ENCODE measurements at places on chromosomes 4 and X.

GRCh38 chrX:19194285-19195242 is 72.3 kb upstream of the ADGRG2 start:
- DNase-seq, result no peak

- no peak for DNase-seq
Measured at GRCh38 chrX:109294097-109294814, 187.6 kb downstream of the GUCY2F start.

DNA sequence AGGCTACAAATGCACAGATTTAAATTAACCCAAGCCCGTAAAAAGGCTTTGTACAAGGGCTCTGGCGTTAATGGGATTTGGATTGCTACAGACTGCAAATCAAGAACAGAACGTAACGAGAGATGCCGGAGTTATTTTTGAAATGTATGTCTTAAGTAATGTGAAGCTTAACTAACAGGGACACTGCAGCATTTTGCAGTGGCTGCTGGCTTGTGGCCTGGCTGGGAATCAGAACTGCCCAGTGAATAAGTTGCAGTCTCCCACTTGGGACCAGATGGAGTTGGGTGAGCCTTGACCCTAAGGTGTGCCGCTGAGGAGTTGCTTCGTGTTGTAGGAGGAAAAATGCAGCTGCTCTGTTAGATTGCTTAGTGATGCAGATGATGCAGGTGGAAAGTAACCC is 318.4 kb downstream of the DHX15 start:
- DNase-seq, result no peak

DNA sequence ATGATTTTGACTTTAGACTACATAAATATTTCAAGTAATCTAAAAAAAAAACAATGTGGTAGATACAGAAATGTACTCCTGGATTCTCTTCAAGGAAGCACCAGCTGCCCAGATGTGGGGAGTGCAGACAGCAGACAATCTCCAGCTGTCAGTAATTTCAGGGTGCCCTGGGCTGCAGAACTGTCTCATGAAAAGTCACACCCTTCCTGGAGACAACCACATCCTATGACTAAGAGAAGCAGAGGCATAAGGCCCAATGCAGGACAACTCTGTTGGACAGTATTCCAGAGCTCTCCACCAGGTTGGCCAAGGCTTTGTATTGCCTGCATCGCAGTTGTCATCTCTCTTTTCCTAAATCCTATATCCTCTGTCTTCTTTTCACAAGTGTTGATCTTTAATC is 34.4 kb upstream of the BLTP1 start:
- DNase-seq, result no peak

DNA sequence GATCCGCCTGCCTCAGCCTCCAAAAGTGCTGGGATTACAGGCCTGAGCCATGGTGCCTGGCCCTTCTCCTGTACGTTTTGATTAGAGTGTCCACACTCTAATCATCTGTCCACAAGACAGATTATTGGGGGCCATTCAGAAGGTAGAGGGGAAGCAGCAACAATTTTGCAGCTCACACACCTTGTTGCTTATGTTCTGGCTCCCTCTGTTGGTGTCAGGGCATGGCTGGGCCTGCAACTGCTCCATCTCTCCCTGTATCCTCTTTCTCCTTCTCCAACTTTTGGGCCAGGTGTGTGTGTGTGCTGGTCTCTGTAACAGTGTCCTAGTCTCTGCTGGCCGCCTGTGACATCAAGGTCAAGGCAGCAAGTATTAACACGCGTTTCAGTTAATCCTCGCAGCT is 125.5 kb upstream of the MBNL3 start:
- DNase-seq, result no peak

DNA sequence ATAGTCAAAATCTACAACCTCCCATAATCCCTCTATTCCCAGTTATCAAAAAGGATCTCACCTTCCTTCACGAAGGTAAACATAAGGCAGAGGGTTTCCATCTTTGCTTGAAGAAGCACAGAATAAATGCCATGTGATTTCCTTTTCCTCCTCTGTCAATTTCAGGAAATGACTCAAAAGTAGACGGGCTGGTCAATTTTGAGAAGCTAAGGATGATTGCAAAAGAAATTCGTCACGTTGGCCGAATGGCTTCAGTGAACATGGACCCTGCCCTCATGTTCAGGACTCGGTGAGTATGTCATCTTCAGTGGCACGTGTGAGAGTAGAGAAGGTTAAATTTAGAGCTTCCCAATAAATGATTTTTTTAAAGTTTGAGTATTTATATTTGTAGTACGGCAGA is 240.2 kb downstream of the RAPGEF2 start:
- DNase-seq, result no peak

- DNase-seq, result no peak
Measured at GRCh38 chr4:172786039-172786792, 382.4 kb upstream of the GALNT7 start.

- no peak for DNase-seq
Measured at GRCh38 chrX:110341189-110342035, 17.2 kb upstream of the RTL9 start.

DNA sequence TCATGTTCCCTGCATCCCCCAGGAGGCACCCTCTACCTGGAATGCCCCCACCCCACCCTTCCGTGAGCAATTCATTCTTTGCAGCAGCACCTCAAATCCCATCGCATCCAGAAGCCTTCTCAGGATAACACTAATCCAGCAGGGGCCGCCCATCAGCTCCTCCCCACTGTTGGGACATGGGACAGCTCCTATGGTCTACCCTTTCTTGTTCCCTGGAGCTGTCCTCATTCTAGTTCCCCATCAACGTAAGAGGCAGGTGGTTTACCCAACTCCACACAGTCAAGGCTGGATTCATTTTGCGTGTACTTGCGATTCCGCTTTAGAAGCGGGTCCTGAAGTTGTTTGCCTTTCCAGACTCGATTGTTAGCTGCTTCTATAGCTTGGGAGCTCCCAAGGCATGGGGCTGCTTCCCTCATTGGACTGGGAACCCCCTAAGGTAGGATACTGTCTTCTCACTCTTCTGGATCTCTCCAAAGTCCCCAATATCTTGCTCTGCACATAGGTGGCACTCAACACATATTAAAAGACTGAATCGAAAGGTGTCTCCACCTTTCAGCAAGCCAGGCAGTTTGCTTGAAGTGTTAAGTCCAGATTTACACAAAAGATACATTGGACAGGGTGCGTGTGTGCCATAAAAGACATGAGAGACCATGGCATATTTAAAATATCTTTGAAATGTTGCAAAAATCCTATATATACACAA is 942 bp upstream of the APLN start:
- DNase-seq, result no peak

DNA sequence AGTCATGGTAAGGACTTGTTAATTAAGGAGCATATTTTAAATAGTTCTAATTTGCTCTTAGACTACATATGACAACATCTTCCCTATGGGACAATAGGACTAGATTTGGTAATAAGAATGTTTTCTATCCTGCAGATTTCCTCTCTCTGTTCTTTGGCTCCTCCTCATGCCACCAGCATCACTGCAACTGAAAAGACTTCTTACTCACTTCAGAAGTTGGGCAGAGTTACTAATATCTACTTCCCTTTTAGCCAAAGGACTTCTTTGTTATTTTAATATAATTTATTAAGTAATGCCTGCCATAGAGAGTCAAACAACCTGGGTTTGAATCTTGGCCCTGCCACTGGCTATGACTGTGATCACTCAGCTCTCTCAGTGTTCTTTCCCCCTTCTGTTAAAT is 16.4 kb downstream of the MMAA start:
- no peak for DNase-seq

DNA sequence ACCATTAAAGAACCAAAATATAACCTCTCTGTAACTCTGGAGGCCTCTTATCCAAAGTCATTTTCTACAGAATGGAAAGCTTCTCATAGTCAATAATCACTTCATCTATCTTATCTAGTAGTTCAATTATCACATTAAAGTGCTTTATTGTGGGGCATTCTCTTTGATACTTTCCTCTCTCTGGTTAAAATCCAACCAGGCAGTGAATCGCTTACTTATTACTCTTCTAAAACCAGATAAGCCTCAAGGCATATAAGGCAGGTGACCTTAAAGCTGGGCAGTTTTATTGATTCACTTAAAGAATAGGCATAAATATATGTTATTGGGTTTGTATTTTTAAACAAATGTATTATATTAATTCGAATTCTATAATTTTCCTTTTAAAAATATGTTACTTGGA is 2162.1 kb upstream of the TENM3 start:
- no peak for DNase-seq

GRCh38 chrX:136931661-136932060 is 51.1 kb upstream of the RBMX start:
- no peak for DNase-seq

DNA sequence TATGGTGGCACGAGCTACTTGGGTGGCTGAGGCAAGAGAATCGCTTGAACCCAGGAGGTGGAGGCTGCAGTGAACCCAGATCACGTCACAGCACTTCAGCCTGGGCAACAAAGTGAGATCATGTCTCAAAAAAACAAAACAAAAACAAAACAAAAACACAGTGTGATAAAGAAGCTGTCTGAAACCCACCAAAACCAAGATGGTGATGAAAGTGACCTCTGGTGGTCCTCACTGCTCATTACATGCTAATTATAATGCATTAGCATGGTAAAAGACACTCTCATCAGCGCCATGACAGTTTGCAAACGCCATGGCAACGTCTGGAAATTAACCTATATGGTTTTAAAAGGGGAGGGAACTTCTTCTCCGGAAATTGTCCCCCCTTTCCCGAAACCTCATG is 29.4 kb upstream of the OPHN1 start:
- DNase-seq, result peak; percentile 0

DNA sequence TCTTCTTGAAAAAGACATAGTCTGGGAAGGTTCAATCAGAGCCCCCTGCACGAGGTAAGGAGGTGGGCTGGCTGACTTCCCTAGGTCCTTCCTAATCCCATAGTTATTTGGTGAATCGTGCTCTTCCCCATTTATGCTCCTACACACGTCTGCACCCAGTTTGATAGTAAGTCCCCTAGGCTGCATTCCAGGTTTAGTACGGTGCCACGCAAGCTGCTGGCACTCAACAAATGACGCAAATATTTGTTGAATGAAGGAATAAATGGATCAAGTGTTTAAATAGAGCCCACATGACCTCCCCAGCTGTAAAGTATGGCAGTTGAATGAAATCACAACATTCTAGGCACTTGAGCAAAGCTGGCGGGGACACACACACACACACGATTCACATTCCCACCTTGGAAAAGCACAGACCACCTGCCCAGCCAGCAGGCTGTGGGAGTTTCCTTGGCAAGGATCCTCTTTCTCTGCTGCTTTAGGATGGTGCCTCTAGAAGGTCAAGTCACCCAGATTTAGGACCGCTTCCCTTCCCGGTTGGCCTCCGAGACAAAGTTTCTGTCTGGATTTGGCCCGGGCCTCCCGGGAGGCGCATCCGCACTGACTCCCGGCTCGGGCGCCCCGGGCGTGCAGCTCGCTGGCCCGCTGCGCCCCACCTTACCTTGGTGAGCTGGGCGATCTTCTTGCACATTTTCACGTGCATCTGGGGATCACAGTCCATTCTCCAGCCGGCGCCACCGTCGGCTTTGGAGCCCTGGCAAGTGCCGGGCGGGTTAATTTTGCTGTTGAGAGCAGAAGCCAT is 721 bp downstream of the FAM184B start:
- no peak for DNase-seq

DNA sequence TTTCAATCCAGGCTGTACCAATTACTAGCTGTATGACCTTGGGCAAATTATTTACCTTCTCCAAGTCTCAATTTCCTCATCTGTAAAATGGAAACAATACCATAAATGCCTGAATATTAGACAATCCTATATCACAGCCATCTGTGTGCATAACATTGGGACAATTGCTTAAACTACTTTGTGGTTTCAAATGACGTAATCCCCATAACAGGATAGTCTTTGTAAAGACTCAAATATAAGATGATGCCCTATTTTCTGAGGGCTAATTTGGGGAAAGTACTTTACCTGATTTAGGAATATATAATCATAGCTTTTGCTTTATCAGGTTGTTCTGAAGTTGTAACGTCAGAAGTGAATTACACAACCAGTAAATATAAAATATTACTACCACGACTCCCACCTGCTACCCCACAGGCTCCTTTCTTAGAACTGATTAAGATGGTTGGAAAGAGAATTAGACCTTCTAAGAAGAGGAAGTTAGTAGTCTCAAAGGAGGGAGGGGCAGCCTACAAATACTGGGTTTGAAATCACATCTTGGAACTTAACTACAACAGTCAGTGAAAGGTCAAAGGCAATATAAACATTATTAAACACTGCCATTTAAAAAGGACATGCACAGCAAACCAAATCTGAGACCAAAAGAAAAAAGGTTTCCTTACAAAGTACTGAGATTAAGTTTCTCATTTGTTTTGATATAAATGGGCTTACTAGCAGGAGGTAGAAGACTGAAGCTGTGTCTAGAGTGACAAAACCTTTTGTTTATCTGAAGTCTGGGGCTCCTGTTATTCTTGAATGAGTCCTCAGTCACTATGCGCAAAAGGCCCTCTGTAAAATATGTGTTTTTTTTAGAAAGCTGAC is 215.0 kb downstream of the SCFD2 start:
- DNase-seq, result no peak

DNA sequence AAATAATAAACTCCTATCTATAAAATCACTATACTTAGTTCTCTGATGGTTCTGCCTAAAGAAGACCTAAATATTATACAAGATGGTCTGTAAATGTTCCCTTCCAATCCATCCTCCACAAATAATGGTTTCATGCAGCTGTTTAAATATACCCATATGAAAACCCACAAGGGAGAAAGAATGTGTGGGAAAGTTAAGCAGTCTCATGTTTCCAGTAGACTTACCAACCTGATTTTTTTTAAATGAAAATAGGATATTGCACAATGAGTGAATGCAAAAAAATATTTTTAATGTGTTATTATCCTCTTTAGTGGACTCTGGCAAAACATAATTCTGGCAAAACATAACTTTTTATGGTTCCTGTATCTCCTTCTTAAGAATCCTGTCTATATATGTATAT is 23.3 kb downstream of the CAMK2D start:
- no peak for DNase-seq

DNA sequence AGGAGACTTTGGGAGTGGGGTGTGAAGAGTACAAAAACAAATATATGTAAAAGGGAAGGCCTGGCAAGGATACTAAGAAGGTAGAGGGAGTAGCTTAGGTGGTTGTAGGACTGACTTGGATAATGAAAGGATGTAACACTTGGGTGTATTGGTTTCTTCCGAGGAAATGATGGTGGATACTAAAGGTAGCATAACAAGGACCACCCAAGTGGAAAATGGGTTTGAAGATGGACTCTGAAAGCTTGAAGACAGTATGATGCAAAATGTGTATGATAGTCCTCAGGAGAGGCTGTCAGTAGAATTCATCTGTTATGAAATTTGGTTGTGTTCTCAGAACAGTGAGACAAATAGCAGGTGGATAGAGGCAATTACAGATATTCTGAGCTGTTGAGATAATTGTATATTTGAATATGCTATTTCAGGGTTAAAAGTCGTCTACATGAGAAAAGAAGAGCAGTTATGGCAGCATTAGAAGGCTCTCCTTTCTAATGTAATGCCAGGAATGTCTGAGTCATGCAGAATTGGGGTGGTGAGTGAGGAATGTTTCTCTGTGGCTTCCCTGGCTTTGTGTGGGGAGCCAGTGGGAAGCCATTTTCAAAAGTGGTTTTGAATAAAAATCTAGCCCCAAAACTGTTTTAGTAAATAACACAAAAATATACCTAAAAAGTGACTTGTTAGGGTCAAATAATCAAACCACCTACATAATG is 75.6 kb downstream of the FHIP1A start:
- no peak for DNase-seq

- DNase-seq, result no peak
Measured at GRCh38 chrX:132968296-132968949, 10.0 kb upstream of the HS6ST2 start.

- no peak for DNase-seq
Measured at GRCh38 chrX:25125483-25125882, 109.7 kb upstream of the ARX start.
